ENCODE measurements at places on chromosomes 12 and 14.
A peak's percentile ranks its signal among the peaks of the same experiment; 100 is the strongest.

DNA sequence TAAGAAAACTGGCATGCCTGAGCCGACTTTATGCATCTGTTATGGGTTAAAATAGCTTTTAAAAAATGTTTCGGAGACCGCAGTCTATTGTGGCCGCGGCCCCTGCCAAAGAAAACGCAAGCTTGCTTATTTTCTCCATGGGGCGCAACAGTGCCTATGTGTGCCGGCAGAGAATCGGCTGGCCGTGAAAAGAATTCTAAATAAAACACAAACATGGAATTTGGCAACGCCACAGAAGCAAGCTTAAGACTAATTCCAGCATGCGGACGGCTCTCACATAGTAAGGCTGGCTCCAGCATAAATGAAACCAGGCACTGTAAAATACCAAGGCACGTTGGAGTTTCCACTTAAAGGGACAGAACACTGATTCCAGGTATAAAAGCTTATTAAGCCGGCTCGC lies 56.7 kb downstream of the BCL11B start:
- H3K27ac ChIP-seq, result peak overlapping the region; percentile 98
- H3K4me1 ChIP-seq, result peaks cover 93% of the 10 kb centered on the region
- peaks cover 43% of the 10 kb centered on the region for H3K36me3 ChIP-seq
- peak overlapping the region; percentile 64 for H3K4me3 ChIP-seq

- no peaks in the 10 kb centered on the region for H3K36me3 ChIP-seq
- no peak overlapping the region for H3K4me3 ChIP-seq
- H3K27me3 ChIP-seq, result no peaks in the 10 kb centered on the region
- H3K4me1 ChIP-seq, result no peaks in the 10 kb centered on the region
- DNase-seq, result no peak
Observed at GRCh38 chr14:52862632-52863333, 71.4 kb upstream of the GNPNAT1 start.

DNA sequence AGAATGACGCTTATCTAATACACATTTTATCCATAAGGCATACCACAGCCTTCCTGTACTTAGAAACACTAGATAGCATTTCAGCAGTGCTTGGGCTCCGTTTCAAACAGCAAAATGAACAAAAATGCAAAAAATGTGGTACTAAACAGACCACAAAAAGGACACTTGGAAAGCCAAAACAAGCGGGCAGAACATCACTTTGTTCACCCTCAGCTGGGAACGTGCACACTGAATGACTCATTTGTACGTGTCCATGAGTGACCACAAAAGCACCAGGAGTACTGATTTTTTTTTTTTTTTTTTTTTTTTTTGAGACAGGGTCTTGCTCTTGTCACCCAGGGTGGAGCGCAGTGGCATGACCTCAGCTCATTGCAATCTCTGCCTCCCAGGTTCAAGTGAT lies 8.9 kb upstream of the FOXN3 start:
- no peak overlapping the region for H3K4me3 ChIP-seq
- DNase-seq, result peak; percentile 65
- H3K27ac ChIP-seq, result peak overlapping the region; percentile 70

DNA sequence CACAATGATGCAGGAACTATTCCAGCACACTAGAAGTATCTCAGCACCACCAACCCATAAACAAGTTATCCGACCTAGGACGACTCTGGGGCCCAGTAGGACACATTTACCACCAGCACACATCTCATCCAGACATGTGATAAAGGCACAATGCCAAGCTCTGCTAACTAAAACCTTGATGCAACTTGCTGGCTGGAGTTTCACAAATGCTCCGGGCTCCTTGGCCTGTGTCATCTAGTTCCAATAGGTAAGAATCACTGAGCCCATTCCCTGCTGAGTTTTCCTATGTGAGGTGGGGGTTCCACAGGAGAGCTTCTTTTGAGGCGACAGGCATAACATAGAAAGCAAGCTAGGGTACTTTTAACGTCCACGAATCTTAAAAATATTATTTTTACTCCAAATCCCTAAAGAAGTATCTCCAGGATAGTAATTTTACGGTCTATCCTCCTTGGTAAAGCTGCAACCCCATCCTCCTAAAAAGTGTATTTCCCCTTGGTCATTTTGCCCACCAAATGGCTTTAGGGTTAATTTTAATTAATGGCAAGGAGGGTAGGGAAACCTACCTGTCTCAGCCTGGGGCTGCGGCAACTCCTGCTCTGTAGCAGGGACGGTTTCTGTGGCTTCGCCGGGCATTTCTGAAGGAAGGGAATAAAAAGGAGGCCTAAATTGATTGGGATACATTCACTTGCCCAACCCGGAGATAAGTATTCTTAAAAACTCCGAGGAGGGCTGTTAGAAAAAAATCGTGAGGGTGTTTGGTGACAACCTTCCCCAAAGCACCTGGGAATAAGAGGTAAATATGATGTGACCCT lies 1.0 kb downstream of the NACA start:
- peaks cover 76% of the 10 kb centered on the region for H3K36me3 ChIP-seq
- peak; percentile 27 for DNase-seq
- H3K27me3 ChIP-seq, result no peaks in the 10 kb centered on the region
- peaks cover 53% of the 10 kb centered on the region for H3K4me1 ChIP-seq
- peak overlapping the region; percentile 98 for H3K4me3 ChIP-seq
- H3K27ac ChIP-seq, result peak overlapping the region; percentile 99

- H3K4me3 ChIP-seq, result no peak overlapping the region
- no peaks in the 10 kb centered on the region for H3K27me3 ChIP-seq
- peaks cover 33% of the 10 kb centered on the region for H3K4me1 ChIP-seq
Observed at GRCh38 chr14:95544588-95544987, 9.7 kb downstream of the GLRX5 start.

Measured in activated CD8-positive, alpha-beta T cell treated with anti-CD3 and anti-CD28 coated beads for 36 hours (primary cell).